ENCODE measurements at places on chromosomes 3 and 15.
A peak's percentile ranks its signal among the peaks of the same experiment; 100 is the strongest.

- DNase-seq = no peak
Measured at GRCh38 chr15:60585743-60586708, 107.1 kb upstream of the ICE2 start.

GRCh38 chr15:92848852-92849598 lies 51.1 kb upstream of the CHD2 start:
- DNase-seq = no peak

DNA sequence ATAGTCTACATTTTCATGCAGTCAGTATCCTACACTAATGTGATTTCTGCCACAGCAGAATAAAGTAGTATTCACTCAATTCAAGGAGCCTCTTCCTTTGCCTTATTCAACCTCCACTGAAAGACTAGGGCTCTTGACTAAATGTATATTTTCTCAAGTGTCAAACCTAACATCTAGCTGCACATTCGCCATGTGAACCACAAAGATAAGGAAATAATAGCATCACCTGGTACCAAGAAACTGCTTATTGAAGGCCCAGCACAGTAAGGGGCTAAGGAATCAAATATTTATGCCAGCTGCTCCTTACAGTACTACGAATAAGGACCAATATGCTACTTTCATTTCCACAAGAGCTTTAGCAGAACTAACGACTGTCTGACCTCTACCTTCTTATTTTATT lies 1.3 kb downstream of the SRP14 start:
- no peak for DNase-seq

DNA sequence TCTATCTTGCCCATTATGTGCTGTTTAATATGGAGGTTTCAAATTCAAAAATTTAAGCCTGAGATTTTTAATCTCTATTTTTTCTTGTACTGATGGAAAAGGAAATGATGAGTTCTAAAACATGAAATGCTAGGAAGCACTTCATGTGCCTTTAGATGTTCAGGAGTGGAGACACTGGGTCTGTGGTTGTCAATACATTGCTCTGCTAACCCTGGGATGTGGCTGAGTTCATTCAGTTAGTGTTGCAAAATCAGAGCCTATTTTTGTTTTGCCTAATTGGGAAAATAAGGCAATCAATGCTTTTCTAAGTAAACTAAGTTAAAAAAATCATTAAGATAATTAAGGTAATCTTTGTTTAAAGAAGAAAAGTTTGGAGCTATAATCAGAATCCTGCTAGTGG lies 83.1 kb downstream of the DIPK2A start:
- DNase-seq = no peak

DNA sequence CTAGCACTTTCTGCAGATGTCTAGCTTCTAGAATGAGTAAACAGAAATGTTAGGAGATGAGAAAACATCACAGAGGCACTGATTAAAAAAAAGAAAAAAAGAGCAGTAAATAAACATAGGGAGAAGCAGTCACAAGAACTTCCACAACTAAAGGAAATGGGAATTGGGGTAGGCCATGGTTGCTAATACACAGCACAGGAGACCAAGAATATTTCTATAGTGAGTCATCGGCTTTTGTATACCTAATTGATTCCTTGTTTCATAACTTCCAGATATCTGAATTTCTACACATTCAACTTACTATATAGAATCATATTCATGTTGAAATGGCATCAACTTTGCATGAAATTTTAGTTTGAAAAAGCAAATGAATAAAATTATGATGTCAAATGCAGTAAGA lies 47.3 kb upstream of the TCF12 start:
- no peak for DNase-seq

- no peak for DNase-seq
Measured at GRCh38 chr3:186411994-186412393, 50.0 kb upstream of the DGKG start.

DNA sequence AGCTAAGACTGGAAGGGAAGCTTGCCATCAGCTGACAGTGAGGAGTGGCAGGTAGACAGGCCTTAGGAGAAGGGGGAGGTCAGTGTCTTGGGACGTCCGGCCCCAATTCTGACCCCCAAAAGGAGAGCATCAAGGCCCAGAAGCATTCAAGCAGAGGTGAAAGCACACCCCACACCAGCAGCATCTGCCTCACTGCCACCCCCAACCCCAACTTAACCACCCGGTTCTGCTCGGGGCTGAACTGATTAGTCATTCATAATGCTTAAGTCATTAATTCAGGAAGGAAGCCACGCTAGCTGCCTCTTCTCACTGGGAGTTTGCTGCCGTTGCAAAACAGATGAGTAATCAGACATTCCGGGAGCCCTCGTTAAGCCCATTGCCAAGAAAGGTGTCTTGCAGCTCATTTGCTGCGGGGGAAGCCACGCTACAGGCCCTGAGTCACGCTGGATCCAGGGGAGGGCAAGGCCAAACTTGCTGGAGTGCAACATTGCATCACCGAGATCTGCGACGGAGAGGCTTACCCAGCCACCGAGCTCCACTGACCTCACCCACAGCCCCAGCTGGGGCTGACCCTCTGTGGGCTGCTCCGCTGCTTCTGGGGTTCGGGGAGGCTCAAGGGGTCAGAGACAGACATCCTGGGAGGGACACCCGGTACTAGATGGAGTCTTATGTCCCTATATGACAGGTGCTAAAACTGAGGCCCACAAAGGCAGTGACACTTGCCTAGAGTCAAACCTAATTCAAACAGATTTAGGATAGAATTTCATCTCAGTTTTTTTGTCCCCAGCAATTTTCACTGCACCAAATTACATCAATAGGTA lies 46.4 kb upstream of the HES1 start:
- no peak for DNase-seq

GRCh38 chr3:194828926-194829325 lies 143.2 kb downstream of the FAM43A start:
- DNase-seq = no peak

- DNase-seq = no peak
Measured at GRCh38 chr15:59594493-59594942, 17.1 kb upstream of the GCNT3 start.

DNA sequence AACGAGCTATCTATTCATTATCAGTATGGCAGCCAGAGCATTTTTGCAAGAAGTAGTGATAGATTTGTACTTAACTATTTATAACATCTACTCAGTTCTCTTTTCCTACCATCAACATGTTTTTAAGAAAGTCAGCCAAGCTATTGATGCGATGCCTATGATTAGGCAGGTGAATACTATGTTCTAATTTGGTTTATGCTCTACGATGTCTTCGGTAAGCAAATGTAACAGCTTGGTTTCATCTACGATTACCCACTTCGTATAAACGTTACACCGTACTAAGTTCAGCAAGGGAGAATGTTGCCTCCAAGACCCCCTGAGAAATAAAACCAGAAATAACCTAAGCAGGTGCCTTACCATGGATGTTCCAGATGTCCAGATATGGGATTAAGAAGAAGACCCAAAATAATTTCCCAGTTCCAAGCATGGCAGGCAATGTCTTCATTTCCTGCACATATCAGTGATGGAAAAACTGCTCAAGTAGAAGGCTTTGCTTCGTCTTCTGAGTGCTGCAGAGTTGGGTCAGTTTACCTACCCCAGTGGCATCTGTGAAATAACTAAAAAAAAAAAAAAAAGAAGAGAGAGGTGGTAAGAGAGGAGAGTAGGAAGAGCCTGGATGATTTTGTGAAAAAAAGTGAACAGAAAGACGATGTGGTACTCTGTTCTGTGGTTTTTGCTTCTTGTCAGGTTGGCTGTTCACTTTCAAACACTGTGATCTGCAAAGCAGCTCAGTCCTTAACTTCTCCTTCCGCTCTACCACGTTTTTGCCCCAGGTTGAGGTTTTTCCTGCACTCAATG lies at the start of gene BTLA:
BTLA (minus strand) TSS at position 559 of the 798 bp plus-strand sequence; CDS start at position 445, 114 bp downstream.
- DNase-seq = no peak

GRCh38 chr3:120093119-120093910 lies 932 bp downstream of the GSK3B start:
- DNase-seq = peak; percentile 14
